ENCODE measurements at places on chromosomes 7 and 10.

- DNase-seq, result no peak
Observed at GRCh38 chr10:69716711-69717560, 84.8 kb upstream of the COL13A1 start.

DNA sequence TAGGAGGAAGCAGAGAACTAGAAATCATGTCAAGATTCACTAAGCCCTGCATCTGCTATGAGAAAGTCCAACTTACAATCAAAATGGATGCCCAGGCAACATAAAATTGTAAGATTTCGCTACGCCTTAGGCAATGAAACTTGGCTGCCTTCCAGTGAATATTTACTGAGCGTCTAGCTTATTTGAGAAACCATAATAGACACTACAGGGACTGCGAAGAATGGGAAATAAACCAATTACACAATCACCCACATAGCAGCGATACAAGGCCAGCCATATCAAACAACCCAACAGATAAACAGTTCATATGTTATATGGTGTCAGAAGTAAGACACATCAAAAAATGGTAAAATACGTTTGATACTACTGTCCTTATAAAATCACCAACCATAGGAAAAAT is 545.0 kb upstream of the C7orf33 start:
- DNase-seq, result no peak

DNA sequence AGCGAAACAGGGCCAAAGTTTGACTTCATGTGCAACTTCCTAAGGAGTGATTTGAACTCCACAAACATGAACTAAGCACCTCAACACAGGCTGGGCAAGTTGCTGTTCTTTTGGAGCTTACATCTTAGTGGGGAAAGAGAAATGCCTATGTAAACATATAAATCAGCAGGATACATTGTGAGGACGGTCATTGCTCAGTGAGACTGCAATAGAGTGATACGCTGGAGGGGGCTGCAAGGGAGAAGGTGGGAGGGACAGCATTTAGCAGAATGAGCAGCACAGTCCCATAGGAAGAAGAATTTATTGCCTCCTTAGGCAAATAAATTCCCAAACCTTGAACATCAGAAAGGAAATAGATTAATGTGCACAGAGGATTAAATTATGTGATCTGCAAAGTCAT is 90.0 kb downstream of the EGFR start:
- no peak for DNase-seq

DNA sequence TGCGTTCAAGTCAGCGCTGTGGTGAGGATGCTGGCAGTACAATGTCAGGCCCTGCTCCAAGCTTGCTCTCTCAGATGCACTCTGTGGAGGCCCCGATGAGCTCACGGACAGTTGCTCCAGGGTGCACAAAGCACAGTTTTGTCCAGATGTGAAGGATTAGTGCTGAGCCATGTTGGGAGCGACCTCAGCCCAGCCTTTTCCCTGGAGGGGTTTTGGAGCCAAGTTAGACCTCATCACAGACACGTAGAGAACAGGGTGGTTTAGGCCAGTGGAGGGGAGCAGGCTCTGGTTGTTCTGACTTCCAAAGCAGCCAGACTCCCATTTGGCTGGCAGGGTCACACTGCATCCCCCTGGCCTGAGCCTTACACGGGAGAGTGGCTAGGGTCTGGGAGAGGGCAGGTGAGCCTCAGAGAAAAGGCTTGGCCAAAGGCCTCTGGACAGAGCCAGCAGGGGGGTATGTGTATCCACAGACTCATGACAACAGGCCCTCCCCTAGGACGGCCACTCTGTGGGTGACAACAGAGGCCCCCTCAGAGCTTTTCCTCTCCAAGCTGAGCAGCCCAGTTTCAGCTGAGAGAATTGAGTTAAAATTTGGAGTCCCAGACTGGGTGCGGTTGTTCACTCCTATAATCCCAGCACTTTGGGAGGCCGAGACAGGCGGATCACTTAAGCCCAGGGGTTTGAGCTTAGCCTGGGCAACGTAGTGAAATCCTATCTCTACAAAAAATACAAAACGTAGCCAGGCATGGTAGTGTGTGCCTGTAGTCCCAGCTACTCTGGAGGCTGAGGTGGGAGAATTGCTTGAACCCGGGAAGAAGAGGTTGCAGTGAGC is 4.7 kb downstream of the PLAC9 start:
- no peak for DNase-seq

GRCh38 chr10:12943425-12943824 is 58.1 kb downstream of the CCDC3 start:
- no peak for DNase-seq

DNA sequence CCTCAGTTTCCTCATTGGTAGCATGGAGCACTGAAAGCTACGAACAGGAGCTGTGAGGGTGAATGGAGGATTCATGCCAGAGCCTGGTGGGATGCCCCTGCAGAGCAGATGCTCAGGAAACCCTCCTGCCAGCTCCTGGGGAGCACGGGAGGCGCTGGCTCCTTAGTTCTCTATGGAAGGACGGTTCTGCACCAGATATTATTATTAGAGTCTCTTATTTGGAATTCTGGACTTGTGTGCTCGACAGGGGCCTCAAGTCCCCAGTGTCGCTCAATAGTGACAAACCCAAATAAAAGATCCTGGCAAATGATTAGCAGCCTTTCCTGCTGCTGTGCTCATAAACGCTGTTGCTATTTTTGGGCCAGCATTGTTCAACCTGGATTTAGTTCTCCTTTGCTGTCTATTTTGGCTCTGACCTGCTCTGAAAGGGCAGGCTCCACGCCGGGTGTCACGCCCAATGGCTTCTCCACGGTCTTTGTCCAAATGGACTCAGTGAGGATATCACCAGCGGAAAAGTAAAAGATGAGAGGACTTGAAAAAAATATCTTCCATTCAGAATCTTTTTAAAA is 23.0 kb upstream of the KLF6 start:
- no peak for DNase-seq

- DNase-seq, result peak; percentile 10
Observed at GRCh38 chr7:151008511-151009323, 15.6 kb downstream of the ATG9B start.

GRCh38 chr7:2510909-2511768 is 8.4 kb upstream of the LFNG start:
- no peak for DNase-seq

DNA sequence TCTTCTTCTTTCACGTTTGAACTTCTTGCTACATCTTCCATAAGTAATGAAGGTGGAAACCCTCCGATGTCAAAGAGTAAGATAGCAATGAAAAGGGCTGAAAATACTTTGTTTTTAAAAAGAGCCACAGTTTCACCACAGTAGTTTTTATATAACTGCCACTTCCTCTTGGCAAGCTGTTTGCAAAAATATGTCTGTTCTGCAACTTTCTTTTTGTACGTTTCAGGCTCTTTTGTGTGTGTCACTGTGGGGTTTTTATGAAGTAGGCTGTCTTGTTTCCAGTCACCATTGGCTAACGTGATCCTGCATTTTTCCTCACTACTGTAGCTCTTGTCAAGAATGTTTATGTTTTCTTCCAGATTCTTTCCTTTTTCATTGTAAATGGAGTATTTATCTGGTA is 55.6 kb downstream of the SLC16A9 start:
- no peak for DNase-seq

DNA sequence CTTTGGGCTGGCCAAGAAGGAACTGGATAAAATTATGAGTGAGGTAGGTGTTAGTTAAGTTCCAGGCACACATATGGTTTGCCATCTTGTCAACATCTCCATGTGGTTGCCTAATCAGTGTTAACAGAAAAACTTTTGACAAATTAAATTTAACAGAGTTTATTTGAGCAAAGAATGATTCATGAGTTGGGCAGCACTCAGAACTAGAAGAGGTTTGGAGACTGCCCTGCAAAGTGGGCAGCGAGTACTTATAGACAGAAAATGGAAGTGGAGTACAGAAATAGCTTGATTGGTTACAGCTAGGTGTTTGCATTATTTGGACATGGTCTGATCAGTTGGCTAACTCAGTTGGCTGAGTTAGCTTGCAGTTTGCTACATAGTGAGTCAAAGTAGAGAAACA is 37.5 kb upstream of the AGK start:
- DNase-seq, result no peak

GRCh38 chr10:13769946-13770345 is 183.2 kb downstream of the PRPF18 start:
- DNase-seq, result no peak

- DNase-seq, result no peak
Observed at GRCh38 chr10:28676326-28676967, 874 bp upstream of the BAMBI start.

- no peak for DNase-seq
Observed at GRCh38 chr7:41415471-41416207, 287.3 kb downstream of the INHBA start.

GRCh38 chr7:2689951-2690705 is 2.1 kb downstream of the AMZ1 start:
- no peak for DNase-seq

DNA sequence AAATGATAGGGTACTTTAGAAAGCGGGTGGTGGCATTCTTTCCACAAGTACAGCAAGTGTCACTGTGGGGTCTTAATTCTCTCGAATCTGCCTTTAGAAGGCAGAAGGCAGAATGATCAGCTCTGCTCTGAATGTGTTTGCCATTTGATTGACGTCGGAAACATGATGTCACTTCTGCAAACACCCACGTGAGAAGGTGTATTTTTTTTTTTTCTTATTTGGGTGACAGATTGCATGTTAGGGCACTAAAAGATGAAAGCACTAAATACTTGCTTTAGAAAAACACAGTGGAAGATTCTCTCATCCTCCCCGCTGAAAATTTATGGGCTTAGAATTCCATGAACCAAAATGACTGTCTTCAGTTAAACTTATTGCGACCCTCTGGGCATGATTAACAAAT is 150.2 kb downstream of the TCF7L2 start:
- DNase-seq, result no peak

DNA sequence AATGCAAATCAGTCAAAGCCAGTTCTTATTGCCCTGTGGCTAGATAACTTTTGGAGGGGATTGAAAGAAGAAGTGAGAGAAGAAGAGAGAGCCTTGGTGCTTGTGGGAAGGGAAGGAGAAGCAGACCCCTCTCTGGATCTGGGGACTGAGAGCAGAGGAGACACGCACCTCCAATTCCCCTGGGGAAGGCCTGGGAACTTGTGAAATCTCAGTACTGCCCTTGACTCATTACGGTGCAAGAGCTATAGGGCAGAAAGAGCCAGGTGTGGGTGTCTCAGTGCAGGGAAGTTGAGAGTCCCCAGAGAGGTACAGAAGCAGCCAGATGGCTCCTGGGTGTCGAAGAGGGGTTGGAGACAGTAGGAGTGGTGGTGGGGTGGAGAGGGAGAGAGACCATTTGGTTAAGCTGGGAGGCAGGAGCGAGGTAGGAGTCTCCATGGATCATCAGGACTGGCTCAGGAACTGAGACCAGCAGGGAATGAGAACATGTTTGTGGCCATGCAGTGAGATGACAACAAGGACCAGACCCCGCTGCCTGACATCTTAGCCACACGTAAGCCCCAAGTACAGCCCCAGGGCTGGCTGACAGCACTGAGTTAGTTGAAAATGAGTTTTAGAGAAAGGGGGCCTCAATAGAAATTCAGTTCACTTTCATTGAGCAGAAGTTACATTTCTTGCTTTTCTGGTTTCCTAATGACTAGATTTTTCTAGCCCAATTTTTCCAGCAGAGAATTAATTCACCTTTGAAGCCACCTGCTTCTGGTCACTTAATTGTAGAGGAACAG is 238.2 kb downstream of the BUB3 start:
- DNase-seq, result no peak

DNA sequence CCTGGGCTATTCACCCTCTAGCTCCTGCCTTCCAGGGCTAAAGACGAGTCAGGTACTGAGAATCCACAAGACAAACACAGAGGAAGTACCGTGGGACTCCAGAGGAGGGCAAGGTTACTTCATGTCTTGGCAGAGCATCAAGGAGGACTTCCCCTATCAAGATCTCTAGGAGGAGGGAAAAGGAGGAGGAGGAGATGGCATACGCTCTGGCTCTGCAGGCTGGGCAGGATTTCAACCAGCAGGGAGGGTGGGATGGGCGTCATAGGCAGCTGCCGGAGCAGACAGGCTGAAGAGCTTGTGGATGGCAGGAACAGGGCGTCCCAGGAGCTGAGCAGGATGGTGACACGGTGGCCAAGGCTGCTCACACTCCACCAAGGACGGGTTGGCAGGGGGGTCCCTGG is 21.3 kb downstream of the MDH2 start:
- no peak for DNase-seq

DNA sequence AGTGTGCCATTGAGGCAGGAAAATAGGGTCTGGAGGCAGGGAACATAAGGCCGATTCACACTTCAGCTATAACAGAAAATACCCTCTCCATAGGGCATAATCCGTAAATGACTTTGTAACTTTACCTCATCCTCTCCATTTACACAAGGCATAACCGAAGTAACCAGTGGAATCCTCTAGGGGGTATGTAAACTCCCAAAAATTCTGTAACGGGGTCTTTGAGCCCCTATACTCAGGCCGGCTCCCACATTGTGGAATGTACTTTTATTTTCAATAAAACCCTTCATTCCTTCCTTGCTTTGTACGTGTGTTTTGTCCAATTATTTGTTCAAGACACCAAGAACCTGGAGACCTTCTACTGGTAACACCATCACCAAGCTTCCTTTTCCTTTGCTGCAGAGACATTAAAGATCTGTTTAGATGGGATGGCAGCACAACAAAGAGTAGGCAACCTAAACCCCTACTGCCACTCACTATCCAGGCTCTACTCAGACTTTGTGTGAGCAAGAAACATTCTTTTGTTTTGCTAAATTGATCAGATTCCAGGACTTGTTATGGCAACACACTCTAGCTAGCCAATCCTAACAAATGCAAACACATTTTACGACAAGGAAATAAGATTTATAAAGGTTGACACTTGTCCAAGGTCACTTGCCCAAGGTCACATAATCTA is 99.3 kb downstream of the DGKI start:
- no peak for DNase-seq

- no peak for DNase-seq
Observed at GRCh38 chr7:34596887-34597286, 61.1 kb upstream of the NPSR1 start.

DNA sequence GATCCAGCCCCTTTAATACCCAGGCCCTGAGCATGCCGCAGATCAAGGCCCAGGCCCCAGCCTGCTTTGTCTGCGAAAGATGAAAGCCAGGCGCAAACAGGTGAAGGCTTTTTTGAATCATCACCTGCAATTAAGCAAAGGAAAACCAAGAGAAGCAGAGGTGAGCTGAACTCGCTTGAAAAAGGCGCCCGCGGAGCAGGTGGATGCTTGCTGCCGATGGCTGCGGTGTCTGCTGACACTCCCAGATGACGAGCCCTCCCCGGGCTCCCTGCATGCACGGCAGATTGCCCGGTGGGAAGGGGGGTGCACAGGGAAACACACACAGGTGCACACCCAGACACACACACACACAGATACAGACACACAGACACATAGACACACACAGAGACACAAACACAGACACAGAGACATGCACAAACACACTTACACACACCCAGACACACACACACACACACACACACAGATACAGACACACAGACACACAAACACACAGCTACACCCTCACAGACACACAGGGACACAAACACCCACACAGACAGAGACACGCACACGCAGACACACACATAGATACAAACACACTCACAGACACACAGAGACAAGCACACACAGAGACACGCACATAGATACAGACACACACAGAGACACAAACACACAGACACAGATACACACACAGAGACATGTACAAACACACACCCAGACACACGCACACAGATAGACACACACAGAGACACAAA is 142.6 kb upstream of the RNF32 start:
- no peak for DNase-seq

Data from C1 segment of cervical spinal cord (tissue), 14 donors.